Germinal center (tissue), 1 donor: ENCODE measurements at places on chromosomes 16 and 17.

- DNase-seq = no peak
These were observed 30.4 kb downstream of the ABCA10 start for GRCh38 chr17:69198238-69198637.

- DNase-seq = no peak
These were observed 29.8 kb downstream of the KIAA0513 start for GRCh38 chr16:85057212-85057889.

DNA sequence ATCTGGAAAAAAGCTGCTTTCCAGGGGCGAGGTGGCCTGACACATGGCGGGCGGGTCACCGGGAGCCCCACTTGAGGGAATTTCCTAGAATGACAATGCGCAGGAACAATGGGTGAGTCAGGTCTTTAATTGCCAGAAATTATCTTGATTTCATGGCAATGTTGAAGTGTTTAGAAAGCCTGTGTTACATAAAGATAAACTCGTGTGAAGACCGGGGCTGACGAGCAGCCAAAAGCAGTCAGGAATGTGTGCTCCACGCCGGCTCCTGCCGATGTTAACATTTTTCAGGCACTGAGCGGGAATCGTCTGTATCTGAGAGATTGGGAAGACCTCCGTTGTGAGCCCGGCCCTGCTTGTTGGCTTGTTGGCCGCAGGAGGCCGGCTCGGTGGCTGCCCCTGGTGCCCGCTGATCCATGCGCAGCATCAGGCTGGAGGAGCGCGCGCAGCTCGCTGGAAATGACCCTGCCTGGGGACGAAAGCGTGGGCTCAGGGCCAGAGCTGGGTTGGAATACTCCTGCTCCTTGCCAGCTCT is 353.1 kb downstream of the FOXL1 start:
- DNase-seq = no peak

DNA sequence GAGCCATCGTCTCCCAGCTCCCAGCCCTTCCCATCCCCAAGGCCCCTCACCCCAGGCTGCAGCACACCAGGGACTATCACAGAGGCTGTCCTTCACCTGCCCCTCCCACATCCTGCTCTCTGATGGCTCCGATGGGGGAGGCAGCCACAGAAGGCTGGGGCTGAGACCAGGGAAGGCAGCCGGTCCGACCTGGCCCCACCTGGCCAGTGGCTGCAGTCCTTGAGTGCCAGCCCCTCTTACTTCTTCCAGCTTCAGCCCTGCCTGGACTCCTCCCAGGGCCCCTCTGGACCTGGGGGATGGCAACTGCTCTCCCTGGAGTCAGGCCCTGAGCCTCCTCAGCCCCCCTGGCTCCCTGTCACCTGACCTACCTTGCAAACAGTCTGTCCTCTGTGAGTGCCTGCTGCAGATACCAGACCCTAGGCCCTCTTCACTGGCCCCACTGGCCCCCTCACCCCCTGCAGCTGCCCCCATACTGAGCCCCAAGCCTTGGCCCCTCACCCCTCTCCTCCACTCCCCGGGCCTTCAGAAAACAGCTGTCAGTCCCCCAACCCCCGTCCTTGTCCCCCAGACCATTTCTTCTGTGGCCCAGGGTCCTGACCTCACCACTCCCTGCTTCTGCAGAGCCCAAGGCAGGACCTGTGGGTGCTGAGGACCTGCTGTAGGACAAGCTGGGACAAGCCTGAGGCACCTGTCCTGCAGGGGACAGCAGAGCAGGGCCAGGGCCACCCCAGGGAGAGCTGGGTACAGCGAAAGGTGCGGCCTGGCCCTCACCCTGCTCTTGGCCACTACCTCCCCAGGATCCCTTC is 12.6 kb upstream of the SRRM2 start:
- DNase-seq = no peak

DNA sequence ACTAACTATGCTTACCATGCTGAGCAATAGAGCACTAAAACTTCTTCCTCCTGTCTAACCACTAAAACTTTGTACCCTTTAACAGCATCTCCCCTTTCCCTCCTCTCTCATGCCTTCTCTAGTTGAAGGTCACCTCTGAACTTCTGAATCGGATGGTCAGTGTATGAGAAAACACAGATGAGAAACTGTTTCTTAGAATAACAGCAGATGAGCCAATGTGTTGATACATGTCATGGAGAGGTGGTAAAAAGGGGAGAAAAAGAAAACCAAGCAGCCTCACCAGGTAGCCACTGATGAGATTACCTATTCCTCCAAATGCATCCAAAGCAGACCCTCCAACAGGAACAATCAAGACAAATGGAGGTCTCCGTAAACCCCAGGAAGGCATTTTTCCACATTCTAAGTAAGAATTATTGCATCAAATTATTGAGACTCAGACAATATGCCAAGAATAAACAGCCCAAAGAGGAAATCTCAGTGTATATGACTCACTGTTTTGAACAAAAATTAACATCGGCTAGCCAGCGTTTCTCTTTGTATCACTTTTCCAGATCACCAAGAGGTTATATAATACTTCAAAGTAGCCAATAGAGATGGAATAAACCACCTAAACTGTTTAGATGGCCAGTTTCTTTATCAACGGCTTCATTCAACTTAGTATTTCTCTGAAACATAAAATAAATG is 793.3 kb upstream of the SOX9 start:
- no peak for DNase-seq

- DNase-seq = peak; percentile 82
These were observed 28.1 kb upstream of the NOL11 start for GRCh38 chr17:67689534-67690177.

- no peak for DNase-seq
These were observed 17.1 kb downstream of the PMP22 start for GRCh38 chr17:15247891-15248529.

DNA sequence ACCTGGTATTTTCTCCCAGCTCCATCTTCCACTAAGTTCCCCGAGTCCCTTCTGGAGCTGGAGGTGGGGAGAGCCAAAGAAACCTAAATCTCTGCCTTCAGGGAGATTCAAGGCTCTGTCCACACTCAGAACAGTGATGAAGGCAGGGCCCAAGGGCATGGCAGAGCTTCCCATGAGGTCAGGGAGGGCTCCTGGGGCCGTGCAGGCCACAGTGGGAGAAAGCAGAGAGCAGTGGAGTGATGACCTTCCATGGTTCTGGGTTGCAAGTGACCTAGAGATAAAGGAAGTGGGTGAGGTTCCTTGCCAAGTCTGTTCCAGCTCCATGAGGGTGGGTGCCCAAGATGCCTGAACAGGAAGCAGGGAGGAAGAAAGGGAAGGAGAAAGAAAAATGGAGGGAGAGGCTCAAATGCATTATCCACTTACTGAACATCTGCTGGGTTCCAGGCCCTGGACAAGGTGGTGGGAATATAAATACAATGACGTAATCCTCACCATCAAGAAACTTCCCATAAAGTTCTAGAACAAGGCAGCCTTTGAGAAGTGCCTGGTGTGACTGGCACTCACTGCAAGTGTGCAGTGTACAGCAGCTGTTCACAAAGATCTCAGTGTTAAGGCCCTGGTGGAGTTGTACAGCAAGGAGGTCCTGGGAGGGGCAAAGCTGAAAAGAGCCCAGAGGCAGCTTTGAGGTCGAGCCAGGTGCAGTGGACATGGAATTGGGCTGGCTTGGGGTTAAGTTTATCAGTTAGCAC is 13.3 kb downstream of the TBKBP1 start:
- no peak for DNase-seq

DNA sequence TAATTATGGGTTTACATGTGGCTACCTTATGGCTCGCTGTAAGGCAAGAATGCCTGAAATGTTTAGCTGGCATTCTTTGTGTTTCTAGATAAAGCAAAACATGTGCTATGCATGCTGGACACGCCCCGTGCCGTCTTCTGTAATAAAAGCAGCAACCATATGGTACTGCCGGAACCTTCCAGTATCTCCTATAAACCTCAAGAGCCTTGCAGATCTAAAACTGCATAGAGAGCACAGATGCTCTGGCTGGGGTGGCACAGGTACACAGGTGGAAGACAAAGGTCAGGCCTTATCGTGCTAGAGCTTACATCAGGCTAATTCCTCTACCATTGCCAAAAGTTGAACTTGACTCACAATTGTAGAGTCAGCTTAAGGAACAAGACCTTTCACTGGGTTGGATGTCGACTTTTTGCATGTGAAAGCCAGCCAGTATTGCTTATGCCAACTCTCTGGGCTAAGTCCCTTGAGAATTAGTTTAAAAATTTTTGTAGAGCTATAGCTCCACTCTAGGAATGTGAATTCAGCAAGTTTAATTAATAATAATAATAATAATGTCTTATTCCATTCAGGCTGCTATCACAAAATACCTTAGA is 187.4 kb upstream of the CACNG5 start:
- no peak for DNase-seq

DNA sequence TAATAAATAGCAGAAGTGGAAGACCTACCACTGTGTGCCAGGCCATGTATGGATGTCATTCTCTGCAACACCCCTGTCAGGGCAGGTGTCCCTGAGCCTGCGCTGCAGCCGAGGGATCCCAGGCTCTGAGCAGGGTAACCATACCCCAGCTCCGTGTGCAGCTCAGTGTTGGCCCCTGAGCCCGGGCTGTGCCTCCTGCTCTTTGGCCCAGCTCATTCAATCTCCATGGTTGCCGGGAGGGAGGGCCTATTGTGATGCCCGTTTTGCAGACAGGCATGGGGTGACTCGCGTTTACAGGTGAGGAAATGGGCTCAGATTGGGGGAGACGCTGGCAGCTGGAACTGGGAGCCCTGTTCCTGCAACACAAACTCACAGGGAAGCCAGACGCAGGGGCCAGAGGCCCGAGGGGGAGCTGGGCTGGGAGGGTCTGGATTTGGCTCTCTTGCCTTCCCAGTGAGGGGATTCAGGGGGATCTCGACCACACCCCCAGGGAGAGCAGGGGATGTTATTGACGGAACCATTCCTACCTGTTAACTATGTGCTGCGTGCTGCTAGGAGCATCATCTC is 190.5 kb downstream of the IRF8 start:
- no peak for DNase-seq

- peak; percentile 86 for DNase-seq
These were observed 832 bp upstream of the SRRM2 start for GRCh38 chr16:2751577-2752034.

DNA sequence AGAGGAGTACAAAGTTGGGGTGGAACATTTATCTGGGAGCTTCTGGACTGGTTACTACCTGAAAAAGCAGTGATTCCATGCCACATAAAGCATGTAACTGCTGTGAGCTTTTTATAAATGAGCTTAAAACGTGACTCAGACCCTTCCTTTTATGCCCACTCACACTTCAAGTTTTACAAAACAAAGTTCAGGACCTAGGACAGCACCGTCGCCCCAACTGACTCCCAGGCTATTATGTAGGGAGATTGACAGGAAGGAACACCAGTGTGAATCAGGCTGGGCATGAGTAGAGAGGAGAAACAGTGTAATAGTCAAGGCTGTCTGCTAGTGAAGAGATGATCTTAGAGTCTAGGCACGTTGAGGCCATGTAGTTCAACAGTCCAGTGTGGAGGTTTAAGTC is 91.6 kb upstream of the DNAH9 start:
- no peak for DNase-seq

- DNase-seq = no peak
These were observed 35.8 kb downstream of the ST3GAL2 start for GRCh38 chr16:70402916-70403659.

GRCh38 chr17:75783069-75783783 is 1.4 kb upstream of the UNK start:
- peak; percentile 48 for DNase-seq

GRCh38 chr16:12096828-12097522 is 120.4 kb downstream of the SNX29 start:
- DNase-seq = no peak

- no peak for DNase-seq
These were observed 17.5 kb downstream of the ATP2A3 start for GRCh38 chr17:3946711-3947235.

DNA sequence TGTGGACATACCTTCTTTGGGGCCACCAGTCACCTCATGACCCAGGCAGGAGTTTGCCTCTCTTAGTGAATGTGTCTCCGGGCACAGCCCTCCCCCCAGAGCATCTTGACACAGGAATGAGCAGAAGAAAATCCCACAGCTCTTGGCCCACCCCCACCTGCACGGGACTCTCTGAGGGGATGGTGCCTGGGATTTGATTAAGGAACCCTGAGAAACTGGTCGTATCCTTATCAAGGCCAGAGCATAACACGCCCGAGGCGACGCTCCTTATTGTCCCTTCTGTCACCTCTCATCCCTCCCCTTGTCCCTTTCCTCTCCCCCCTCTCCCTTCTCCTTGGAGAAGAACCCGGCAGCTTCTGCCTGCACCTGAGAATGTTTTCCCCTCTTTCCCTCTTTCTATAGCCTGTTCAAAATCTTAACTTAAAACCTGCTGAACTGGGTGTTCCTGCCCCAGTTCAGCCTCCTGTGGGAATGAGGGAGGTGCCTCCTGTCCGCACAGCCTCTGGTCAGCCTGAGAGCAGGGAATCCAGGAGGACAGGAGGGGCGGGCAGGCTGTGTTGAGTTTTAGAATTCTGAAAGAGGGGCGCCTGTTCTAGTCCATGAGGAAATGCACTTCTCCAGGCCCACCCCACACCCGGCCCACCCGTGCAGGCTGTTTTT is 140.7 kb upstream of the PLCG2 start:
- no peak for DNase-seq

DNA sequence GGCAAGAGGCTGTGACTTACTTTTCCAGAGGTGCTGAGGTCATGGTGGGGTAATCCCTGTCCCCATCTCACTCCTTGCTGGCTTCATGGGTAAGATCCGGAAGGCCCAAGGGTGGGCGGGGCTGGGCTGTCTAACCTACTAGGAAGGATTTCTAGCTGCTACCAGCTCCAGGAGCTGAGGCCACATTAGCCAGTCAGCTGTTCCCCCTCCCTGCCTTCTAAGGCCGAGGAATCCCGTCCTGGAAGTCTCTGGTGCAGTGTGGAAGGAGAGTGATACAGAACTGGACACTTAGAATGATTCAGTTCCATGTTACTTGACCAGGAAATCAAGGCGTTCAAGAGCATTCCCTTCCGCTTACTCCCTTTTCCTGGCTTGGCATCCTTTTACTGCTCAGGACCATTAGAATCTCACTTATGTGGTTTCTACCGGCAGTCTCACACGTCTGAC is 8.9 kb downstream of the GNGT2 start:
- no peak for DNase-seq

DNA sequence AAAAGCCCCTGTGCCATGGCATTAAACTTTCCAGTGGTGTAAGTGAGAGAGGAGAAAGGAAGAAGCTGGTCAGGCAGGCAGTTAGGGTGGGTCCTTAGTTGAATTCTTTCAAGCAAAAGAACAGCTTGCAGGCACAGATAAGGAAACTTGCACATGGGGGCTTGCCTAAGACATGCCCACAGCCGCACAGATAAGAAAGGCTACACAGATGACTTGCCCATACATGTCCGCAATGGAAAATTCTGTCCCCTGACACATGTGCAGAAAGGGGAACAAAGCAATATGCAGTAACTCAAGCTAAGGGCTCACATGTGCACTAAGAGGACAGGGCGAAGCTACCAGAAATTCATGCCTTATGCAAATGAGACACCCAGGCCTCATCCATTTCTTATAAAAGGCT is 69.9 kb downstream of the GSG1L start:
- no peak for DNase-seq
